ENCODE measurements at places on chromosomes 4 and X.
A peak's percentile ranks its signal among the peaks of the same experiment; 100 is the strongest.

- DNase-seq, result no peak
Measured at GRCh38 chrX:56729152-56729850, at the start of gene NBDY. Gene NBDY, plus strand, starts transcription at chrX:56729243. Its CDS starts 111 bp downstream, at chrX:56729354.

DNA sequence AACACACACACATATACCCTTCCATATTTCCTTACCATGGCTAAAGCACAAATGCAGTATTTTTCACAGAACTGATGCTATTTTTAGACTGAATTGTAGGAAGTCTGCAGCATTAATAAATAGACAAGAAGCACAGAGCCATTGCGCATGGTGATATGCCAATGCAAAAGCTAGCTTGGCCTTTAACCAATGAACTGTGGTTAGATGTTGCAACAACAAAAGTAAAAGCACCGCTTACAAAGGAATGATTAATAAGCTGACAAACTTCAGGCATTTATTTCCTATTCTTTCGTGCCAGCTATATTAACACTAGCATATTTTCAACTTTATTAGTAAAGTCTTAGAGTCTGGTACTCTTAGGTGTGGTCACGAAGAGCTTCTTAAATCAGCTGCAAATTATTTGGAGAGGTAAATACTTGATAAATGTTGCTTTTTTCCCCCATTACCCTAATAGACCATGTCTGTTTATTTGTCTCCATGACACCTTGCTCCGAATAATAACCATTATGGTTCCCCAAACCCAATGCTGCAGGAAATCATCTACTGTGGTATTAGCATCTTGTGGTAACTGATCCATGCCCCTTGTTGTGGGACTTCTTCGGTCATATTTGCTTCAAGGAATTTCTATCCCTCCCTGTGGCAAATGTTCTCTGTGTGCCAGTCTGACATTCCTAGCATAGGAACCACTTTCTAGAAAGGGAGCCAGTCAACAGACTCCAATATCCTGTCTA, 306.1 kb upstream of the TAPT1 start:
- no peak for DNase-seq

DNA sequence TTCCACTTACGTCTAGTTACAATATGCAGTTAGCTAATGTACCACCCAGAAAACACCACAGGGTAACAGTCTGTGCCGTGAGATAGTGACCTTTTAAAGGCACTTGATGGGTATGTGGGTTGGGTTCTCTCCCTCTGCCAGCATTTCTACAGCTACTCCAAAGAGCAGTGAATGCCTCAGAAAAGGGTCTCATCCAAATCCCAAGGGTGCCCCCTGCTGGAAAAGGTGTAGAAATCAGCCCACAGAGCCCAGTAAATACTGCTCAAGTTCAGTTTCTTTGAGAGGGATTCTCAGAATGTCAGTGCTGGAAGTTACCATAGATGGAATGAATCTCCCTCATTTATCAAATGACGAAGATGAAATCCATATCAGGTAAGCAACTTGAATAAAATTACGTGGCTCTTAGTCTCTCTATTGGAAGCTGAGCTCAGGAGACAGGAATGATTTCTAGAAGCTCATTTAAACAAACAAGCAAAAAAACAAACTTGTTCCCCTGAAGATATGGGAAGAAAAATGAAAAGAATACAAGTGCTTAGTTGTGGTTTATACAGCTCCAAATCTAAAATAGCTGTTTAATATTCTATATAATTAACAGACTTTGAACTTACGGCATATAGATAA, 9.5 kb downstream of the RNF175 start:
- peak; percentile 26 for DNase-seq

DNA sequence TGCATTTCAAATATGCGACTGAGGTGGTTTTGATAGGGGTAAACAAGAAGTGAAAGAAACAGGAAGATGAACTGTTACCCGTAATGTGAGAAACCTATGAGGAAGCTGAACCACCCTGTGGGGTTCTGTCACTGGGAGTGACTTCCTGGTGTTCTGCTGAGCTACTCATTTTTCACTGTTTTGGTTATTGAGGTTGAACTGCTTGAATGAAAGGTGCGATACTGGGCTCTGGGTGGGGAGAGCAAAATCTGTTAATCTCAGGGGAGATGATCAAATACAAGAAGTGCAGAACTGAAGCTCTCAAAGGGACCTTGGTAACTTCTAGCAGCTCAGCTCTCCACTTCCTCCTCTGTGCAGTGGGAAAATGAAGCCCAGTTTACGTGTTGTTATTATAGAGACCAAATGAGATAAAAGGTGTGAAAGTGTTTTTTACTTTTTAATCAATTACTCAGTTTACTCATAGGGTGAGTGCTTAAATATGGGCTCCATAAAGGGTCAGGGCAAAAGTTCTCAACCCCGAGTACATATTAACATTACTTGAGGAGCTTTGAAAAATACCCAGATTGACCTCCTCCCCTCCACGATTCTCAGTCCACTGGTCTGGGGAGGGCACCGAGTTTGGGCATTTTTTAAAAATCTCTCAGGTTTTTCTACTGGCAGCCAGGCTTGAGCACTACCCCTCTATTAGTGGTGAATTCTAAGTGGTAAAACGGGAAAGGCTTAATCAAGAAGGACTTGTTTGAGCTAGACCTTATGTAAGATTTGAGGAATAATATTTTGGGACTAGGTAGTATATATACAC, 66.7 kb downstream of the COQ2 start:
- peak; percentile 6 for DNase-seq

DNA sequence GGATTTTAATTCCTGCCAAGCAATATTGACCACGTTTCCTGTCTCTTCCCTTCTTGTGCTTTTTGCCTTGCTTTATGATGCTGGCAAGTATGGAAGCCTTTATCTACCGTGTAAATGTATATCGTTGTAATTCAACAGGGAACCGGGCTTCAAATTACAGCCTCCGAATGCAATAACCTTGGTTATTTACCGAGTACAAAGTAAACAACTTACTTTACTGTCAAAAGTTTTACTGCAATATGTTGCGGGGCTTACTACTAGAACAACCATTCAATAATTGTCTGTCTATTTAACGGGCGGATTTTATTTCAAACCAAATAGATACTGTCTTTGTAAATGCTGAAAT, 73.1 kb downstream of the PALLD start:
- DNase-seq, result no peak

DNA sequence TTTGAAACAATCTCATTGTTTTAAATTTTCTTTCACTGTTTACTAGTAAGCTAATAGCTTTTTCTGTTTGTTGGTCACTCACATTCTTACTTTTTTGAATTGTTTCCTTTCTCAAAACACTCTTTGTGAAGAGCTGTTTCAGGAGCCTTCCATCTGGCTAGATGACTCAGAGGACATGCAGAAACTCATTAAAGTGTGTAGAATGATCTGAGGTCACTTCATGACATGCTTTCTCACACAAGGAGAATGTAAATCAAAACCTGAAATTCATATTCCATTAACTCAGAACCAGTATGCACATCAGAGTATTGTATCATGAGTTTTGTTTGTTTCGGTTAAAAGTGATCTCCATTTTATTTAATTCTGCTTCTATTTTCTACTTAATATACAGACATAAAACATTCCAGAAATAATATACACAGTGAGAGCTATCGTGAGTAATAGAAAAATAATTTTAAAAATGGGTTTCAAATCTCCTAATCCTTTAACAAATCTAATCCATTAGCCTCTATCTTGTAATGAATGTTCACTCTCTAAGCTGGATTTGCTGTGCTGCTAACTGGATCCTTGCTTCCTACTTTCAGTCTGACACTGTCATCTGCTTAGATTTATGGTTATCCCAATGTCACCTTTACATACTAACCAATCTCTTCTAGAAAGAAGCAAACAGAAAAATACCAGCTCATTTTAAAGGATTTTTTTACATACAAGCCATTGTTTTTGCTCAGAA, 449.6 kb downstream of the FSTL5 start:
- DNase-seq, result no peak

All from activated T-helper 1 cell treated with anti-CD3 and anti-CD28 coated beads, Interleukin-2, amount 50 U/mL, for 16 hours (primary cell).